ENCODE measurements at places on chromosomes 16 and 17.

DNA sequence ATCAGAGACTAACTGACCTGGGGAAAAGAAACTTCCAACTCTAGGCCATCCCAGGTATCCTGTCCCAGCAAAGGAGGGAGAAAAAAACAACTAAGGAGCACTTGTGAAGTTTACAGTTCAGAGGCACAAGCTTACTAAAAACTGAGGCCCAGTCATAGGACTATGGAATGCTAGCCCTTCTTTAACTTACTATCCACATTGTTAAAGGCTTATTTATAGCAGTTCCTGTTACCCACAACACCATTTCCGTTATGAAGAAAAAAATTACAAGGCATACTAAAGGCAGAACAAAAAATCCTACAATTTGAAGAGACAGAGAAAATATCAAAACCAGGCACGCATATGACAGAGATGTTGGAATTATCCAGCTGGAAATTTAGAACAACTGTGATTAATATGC, 159.1 kb downstream of the CDH11 start:
- DNase-seq = no peak

DNA sequence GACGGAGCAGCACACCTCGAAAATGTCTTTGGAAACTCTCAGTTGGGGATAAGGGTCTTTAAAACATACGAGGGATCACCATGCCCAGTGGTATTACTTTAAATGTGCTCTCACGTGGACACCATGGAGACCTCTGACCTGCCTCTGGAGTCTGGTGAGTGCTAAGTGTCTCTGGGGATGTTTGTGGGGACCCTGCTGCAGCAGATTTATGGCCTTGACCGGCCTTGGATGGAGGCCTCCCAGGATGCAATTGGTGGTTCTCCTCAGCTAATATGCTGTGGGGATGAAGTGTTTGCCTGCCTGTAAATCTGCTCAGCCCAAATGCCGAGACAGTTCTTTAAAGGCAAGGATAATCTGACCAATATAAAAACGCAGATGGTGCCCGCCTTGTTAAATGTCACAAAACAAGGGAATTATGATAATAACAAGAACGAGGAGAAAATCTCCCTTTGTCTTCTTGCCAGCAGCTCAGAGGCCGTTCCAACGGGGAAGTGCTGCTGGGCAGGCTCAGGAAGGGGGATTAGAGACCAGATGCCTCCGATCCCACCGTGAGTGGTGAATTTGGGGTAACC, 154.4 kb downstream of the ABCC12 start:
- DNase-seq = no peak

GRCh38 chr17:158379-158778, 21.0 kb downstream of the SCGB1C2 start:
- DNase-seq = no peak

- DNase-seq = no peak
Measured at GRCh38 chr17:81342269-81343070, 47.4 kb upstream of the SLC38A10 start.

GRCh38 chr17:15432807-15433611, 34.4 kb downstream of the CDRT4 start:
- no peak for DNase-seq

DNA sequence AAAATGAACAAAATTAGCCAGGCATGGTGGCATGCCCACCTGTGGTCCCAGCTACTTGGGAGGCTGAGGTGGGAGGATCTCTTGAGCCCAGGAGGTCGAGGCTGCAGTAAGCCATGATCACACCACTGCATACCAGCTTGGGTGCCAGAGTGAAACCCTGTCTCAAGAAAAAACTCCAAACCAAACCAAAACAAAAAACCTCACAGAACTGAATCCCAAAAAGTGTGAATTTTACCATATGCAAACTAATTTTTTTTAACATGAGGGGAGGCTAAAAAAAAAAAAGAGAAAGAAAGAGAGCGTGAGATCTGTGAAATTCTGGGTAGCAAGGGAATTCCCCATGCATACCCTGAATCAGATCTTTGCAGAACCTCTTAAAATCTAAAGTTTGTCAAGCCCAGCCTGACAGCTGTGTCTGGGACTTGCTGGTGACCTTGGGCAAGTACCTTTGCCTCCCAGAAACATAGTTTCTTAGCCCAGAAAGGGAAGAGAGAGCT, 17.1 kb upstream of the CDH1 start:
- no peak for DNase-seq
